ENCODE measurements at places on chromosomes 6 and 20.

DNA sequence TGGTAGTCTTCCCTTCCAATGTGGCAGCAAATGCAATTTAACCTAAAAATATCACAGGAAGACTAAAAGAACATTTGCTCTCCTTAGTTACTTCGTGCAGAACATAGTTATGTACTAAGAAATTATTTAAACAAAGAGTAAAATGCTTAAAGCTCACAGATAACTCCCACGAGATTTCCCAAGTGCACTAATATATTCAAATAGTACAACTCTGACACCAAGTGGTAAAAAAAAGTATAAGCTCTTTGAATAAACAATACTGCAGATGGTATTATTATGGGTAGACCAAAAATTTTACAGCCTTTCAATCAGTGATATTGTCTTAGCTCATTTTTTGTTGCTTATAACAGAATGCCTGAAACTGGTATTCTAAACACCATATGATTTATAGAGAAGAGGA, 52.8 kb upstream of the FILIP1 start:
- DNase-seq: no peak

- DNase-seq: no peak
These were observed 335.6 kb downstream of the PRL start for GRCh38 chr6:21961226-21961625.

- DNase-seq: no peak
These were observed 7.4 kb downstream of the CEP85L start for GRCh38 chr6:118644007-118644406.

DNA sequence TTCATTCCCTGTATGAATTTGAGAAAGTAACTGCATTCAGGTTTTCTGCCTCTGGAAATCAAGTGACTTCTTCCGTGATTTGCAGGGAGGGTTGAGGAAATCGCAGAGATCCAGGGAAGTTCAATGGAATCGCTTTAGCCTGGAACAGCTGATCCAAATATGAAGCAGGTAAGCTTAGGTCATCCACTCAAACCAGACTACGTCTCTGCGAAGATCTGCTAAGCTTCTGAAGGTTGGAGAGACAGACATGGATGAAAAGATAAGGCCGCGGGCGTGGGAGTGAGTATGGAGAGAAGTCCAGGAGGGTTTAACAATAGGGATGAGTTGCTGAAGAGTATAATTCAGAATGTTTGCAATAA, 34.2 kb upstream of the BTN3A2 start:
- no peak for DNase-seq

DNA sequence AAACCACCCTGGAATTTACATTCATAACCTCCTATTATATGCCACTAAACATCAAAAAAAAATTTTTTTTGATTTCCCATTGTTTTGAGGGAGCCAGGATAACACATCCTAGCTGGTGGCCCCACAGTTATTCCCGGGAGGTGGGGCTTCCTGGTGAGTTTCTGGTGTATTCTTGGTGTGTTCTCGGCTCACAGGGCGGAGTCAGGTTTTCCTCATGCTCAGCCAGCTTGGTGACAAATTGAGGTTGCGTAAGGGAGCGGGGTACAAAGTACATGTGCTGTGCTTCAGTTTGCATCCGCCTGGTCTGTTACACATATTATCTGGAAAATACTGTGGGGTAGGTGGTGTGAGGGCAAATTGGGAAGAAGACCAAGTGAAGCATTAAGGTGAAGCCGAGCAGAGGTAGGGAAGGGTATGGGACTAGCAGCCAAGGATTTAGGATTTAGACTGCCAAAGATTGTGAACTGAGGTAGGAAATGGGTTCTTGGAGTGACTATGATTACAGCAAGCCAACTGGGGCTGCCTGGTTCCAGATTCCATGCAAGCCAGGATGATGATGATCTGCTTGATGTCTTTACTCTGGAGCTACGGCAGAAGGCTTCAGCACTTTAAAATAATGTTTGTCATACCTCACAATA, 46.2 kb upstream of the EEF1A1 start:
- DNase-seq: no peak

DNA sequence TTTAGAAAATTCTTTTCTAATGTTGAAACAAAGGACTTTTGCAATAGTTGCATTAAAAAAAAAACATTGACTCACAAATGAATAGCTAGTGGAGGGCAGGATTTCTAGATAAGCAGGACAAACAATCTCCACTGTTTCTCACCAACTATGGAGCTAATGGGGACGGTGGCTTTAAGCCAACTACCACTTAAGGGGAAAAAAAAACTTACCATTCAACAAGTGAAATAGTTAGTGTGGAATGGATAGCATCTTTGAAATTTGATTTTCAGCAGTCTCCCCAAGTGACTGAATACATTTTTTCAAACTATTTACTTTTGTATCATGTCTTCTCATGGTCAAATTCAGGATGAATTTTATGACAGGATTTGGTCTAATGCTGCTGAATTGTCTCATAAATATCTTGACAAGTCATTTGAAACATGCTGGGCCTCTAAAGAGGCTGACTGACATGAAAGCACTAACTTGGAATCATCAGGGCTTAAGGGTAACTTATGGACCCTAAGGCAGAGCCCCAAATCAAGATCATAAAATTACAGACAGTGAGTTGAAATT, 100.5 kb downstream of the EYA4 start:
- no peak for DNase-seq

Measured in frontal cortex (tissue), 4 donors.